ENCODE measurements at places on chromosomes 6 and 20.

- no peak for DNase-seq
Measured at GRCh38 chr20:41054847-41055230, 26.2 kb downstream of the TOP1 start.

DNA sequence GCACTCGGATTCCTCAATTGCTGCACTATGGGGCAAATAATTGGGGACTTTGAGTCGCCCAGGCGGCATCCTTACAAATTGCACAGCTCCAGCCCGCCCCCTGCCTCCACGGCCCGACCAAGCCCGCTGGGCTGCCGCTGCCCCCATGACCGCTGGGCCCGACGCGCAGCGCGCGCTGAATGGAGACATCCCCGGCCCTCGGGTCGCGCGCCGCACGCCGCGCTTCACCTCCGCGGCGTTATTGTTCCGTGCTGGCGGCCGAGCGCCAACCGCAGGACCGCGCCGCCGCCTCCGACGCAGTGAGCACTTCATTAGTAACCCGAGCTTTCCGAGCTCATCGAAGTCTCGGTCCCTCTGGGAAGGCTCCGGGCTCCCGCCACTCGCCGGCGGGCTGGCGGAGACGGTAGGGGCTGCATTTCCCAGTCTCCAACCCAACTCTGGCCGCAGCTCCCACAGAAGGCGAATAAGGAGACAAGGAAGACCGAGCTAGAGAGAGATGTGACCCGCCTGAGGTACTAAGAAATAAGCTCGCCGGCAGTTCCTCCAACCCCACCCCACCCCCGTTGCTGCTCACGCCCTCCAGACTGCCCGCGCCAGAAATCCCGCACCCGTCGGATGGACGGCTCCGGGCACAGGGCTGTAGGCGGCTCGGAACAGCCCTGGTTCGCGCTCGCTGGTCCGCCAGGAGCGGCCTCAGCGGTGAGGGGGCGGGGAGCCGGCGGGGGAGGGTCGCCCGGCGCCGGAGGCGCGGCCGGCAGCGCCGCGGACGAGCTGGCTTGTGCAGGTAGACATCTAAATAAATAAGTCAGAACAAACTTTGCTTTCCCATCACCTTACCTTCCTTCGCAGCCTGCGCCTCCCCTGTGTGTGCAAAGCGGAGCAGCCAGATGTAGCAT lies 703 bp downstream of the EPHA7 start:
- no peak for DNase-seq

- DNase-seq: no peak
Measured at GRCh38 chr6:126824226-126824625, 294.2 kb upstream of the RSPO3 start.

DNA sequence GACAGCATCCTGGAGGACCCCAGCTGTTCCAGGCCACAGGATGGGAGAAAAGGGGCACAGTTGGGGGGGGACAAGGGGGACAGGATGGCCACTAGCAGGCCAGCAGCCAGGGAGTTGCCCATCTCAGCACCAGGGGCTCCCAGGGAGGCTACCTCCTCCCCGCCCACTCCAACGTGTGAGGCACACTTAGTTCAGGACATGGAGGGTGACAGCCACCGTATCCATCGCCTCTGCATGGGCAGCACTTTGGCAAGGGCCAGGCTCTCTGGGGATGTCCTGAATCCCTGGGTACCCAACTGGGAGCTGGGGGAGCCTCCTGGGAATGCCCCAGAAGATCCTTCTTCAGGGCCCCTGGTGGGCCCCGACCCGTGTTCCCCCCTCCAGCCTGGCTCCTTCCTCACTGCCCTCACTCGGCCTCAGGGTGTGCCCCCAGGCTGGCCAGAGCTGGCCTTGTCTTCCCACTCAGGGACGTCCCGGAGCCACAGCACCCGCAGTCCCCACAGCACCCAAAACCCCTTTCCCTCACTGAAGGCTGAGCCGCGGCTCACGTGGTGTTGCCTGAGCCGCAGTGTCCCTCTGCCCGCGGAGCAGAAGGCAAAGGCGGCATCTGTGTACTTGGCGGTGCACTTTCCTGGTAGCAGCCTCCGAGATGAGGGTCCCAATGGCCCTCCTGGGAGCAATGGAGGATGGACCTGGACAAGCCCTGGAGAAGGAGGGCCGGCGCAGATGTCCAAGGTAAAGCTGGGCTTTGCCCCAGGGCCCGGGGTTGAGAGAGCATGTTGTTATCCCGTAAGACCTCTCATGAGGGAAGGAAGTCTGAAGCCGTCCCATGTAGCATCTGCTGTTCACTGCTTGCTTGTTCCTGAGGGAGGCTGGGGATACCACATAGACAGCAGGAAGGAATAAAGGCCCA lies 30.7 kb downstream of the ZNF831 start:
- DNase-seq: no peak

DNA sequence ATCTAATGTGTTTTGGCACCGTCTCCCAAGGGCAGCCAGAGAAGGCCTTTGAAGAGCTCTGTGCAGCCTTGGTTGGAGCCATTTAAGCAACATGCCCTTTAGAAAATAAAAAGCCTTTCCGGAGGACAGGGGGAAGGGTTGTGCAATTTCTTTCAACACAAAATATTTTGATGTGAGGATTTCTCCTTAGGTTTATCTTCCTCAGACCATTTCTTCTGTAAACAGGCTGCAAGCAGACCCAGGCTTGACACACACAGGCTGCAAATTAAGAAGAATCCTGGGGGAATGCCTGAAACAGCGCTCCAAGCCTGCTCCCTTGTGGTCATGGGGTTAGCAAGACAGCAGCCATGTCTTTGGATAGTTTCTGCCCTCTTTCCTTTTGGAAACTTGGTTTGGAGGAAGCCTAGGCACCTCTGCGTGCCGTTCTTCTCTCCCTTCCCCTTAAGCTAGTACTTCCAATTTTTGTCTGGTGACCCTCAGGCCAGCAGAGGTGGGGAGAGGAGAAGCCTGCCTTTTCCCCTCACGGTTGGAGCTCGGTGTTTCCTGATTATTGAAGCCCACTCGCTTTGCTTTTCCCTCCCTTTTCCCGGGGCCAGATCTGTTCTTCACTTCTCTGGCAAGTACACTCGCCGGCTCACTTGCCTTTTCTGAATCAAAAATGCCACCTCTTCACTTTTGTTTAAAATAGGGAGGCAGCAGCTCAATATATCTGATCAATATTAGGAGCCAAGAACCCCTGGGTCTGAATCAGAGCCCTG lies 39.6 kb upstream of the NOX3 start:
- peak; percentile 82 for DNase-seq

GRCh38 chr6:139960671-139961070 lies 586.2 kb upstream of the CITED2 start:
- no peak for DNase-seq

DNA sequence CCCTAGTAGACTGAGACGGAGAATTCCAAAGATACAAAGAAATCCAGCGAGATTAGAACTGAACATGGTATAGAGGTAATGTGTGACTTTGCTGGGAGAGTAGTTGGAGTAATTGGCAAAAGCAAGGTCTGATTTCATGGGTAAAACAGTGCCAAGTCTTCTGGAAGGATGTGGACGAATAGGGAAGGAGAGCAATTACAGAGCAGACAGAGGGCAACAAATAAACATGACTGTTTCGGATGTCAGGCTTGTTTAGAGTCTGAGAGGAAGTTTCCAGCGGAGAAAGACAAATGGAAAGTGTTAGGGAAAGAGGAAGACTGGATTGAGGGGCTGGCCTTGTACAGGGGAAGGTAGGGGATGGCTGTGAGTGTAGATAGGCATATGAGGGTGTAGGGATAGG lies 282.2 kb upstream of the PRND start:
- peak; percentile 19 for DNase-seq

DNA sequence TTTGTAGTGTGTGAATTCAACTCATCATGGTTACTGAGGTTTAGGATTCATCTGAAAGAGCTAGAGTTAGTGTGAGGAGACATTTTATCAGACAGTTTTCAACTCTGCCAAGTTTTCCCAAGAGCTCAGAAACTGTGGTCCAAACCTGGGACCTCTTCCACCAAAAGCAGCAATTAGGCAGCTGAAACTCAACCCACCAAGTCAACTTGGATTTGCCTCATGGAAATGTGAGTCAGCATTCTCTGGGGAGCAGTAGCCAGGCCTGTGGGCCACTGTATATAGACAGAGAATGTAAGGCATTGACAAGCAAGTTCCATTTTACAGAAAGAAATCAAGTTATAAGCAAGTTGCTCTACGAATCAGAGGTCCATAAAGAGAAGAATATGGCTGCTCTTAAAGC lies 178.8 kb upstream of the HDDC2 start:
- no peak for DNase-seq

DNA sequence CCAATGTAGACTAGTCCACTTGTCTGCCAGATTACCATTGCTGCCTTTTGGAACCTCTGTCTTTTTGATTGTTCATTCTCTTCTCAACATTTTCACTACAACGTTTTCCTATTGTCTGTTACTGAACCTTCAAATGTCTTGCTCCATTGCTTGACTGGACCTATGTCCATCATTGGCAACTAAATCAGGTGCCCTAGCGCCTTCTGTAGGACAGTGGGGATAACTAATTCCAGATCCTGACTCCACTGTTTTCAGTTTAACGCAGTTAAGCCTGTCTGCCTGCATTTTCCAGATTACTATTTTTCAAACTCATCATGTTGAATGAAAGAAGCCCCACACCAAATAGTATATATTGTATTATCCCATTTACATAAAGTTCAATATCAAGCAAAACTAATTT lies 433.6 kb downstream of the RNF144B start:
- no peak for DNase-seq

GRCh38 chr6:125741336-125741735 lies 8.1 kb upstream of the HEY2 start:
- DNase-seq: no peak

GRCh38 chr6:156379392-156380289 lies 397.5 kb upstream of the ARID1B start:
- no peak for DNase-seq

DNA sequence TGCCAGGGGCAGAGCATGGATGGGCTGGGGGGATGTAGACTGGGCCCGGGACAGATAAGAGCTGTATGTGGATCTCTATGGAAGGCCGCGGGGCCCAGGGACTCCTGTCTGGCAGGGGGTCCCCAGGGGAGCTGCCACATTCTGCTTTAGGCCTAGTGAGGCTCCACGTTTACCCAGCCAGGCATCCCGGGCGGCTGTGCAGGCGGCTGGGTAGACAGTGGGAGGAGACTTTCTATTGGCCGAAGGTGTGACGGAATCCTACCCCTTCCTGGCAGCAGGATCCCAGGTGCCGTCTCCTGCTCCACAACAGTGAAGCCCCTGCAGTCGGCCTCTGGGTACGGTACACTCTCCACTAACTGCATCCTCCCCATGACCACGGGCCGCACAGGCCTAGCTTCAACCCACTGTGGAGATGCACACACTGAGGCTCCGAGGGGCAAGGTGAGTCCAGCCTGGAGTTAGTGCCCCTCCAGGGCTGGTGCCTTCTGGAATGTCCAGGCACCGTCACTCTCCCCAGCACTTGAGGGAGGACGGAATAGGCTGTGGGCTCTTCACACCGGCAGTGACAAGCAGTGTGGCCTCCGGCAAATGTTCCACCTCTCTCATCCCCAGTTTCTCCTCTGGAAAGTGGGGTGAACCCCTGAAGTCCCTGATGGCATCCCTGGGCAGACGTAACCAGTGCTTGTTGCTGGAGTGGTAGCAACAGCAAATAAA lies 36.8 kb upstream of the ZBP1 start:
- no peak for DNase-seq

- DNase-seq: no peak
Measured at GRCh38 chr6:161435748-161436070, 161.8 kb upstream of the AGPAT4 start.

DNA sequence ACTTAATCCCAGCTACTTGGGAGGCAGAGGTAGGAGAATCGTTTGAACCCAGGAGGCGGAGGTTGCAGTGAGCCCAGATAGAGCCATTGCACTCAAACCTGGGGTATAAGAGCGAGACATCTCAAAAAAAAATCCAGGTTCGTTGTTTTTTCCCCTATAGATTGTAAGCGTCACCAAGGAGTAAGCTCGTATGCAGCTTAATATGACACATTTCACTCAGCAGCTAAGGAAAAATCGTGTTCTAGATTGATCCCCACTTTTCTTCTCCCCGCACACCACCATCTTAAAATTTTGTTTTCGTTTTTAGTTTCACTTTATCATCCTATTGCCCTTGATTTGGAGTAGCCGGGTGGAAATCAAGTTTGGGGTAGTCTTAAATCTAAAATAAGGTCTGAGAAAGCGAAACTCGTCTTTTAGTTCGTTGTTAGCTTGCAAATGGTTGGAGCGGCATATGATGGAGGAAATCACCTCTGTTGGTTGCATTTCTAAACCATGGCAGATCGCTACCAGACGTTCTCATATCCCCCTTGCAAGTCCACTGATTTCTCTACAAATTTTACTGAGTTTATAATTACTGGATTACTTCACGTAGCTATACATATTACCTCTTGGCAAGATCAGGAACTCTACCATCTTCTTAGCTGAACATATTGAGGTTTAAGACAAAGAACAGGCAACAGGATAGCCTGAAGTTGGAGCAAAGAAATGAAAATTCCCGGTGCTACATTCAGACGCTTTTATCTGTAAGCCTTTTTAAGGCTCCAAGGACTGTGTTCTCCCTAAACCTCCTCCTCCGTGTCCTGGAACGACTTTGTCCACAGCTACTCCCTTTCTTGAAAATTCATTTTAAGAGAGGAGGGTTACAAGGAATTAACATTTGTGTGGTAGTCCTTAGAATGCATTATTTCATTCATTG lies 91.1 kb upstream of the BTN3A2 start:
- no peak for DNase-seq

DNA sequence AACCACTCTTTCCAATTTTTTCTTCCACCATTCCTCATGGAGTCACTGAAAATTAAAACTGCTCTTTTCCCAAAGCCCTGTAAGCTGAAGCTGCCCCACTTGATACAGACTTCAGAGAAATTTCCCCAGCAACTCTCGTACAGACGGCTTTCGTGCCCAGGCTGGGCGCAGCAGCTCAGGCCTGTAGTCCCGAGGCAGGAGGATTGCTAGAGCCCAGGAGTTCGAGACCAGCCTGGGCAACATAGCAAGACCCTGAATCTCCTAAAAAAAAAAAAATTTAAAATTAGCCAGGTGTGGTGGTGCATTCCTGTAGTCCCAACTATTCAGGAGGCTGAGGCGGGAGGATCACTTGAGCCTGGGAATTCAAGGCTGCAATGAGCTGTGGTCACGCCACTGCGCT lies 6.6 kb downstream of the PPDPF start:
- DNase-seq: no peak

Measured in AG08395 (cell line).